ENCODE measurements at places on chromosomes 3 and 15. TPM values are rescaled to one million over a fixed set of nuclear protein-coding genes. Genes with fewer than 3 reads are reported as not detected.

GRCh38 chr3:43256714-43257461, 29.5 kb upstream of the SNRK start:
- DNase-seq, result no peak

OR5H15 gene
- total RNA-seq, result not detected

DNA sequence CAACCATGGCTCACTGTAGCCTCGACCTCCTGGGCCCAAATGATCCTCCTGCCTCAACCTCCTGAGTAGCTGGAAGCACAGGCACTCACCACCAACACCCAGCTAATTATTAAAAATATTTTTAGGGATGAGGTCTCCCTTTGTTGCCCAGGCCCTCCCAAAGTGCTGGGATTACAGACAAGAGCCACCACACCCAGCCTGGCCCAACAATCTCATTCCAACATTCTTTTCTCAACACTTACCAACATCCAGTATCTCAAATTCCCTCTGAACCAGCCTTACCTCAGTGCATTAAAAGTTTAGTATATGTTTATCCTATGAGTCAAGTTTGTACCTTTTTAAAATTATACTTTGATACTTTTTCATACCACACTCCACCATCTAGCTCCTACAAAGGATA, 25.0 kb downstream of the ANXA2 start:
- no peak for DNase-seq

CLEC3B gene
- not detected for total RNA-seq

CSPG4 gene
- 2.2 TPM for total RNA-seq

IDH3A gene
- total RNA-seq, result 175 TPM

- no peak for DNase-seq
These were observed 386.5 kb upstream of the PROK2 start for GRCh38 chr3:72171463-72171881.

DNA sequence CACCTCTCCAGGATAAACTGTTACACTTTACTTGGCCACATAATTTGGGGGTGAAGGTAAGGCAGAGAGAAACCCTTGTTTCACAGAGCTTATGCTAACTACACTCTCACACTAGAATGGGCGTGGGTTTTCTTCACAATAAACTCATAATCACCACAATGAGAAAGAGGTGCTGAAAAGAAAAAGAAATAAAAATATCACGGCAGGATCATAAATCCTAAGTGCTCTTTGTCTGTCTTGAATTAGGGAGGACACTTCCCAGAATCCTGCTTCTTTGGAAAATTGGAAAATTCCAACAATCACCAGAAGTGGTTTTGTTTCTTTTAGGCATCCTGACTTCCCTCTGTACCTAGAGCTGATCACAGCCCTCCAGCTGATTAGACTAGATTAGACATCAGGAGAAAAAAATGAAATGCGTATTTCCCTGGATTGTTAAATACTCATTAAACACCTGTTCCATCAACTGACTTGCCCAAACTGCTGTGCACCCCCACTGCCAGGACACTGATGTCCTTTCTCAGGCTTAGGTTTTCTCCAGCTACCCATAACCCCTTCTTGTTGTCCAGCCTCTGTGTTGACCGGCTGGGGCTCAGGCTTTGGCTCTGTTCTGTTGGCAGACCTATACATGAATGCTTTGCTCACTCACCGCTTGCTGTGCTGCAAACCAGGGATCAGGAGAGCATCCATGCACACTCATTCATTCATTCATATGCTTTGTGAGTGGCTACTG, 41.6 kb upstream of the ACKR4 start:
- DNase-seq, result no peak

SOX2 gene
- total RNA-seq, result 0.13 TPM

DNA sequence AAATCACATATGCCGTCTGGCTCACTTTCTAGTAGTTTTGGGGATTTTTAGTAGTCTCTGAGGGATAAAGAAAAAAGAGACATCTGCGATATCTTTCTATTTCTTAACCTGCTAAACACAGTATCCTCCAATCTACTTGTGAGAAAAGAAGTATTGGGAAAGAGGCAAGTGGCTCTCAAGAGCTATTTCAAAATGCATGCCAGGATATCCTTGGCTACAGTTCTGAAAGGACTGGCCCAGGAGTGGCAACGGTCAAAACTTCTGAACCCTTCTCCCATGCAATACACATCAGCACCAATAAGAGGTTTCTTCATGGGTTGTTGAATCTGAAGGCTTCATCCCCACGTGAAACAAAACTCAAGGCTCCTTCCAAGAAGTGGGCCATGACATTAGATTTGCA, 204.0 kb upstream of the WNT5A start:
- DNase-seq, result no peak

- DNase-seq, result no peak
These were observed 127.6 kb downstream of the RYR3 start for GRCh38 chr15:33438396-33438795.

DNA sequence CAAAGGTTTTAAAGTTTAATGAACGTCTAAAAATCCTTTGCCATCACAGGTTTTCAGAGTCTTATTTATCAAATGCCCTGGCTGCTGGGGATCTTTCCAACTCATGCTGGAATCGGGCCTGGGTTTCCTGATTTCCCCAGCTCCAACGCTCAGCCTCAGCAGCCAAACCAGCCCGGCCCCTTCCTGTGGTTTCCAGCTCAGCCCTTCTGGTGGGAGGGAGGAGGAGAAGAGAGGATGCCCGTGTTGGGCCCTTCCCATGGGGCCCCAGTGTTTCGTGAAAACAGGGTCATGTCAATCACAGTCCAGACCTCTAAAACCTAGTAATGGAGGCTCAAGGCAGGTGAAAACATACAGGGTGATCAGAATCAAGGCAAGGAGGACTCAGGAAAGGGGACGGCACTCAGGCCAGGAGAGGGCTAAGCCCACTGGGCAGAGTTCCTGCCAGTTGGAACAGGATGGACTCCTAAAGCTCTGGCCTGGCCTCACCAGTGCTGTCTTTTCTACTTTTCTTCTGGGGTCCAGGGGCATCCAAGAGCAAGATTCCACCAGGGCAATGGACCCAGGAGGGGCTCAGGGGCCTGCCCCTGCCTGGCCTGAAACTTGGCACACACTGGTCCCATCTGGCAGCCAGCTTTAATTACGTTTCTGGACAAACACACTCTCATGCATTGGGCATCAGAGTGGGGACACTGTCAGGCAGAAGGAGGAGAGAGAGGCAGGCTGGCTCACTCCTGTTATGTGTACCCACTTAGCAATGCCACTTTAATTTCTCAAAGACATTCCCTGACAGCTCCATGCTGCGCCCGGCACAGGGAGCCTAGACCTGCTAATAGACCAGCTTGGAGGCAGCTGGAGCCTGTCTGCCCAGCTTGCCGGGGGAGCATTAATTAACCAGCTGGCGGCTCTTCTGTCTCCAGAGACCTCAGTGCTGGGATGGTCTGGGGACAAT, 194.6 kb downstream of the FAM43A start:
- DNase-seq, result no peak

DNA sequence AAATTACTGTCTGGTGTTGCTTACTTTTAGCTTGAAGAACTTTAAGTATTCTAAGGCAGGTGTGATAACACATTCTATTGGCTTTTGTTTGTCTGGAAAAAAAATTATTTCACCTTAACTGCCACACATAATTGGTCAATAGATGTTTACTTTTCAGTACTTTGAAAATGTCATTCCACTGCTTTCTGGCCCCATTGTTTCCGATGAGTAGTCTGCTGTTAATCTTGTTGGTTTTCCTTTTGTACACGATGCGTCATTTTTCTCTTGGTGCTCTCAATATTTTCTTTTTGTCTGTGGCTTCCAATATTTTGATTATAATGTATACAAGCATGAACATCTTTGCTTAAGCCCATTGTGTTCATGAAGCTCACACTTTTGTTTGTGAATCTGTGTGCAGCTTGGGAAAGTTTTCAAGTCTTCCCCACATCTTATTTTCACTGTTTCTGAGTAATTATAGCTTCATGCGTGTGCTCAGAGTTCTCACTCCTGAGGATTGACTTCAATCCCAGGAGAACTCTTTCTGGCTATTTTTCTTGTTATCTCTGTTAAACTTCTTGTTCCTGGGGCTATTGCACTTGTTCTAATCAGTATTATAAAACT, 664.7 kb downstream of the IGSF11 start:
- no peak for DNase-seq

ROPN1 gene
- not detected for total RNA-seq

GRCh38 chr3:94402126-94402525, 339.3 kb downstream of the NSUN3 start:
- DNase-seq, result no peak

DNA sequence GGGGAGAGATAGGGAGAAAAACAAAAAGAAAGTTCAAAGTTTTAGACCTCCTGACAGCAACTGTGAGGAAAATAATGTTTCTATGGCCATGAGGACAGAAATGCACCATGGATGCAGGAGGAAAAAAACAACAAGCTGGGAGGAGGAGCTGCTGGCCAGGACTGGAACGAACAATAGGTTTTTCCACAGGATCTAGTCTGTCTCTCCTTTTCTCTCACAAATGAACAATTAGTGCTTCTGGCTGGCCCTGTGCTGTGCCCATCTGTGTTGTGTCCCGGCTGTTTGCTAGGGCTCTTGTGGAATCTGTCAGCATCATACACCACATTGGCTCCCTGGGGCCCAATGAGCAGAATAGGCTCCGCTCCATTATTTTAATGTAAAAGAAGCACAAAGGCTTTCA, 15.2 kb downstream of the GK5 start:
- DNase-seq, result no peak

C3orf22 gene
- total RNA-seq, result not detected

MYH15 gene
- total RNA-seq, result 0.13 TPM

Measured in GM12878 (cell line).